Adipocyte (in vitro differentiated cells): ENCODE measurements at places on chromosomes 3 and 15.

- peak; percentile 79 for DNase-seq
Measured at GRCh38 chr3:125051715-125052581, 3.8 kb downstream of the HEG1 start.

- DNase-seq = no peak
Measured at GRCh38 chr15:84616235-84616634, 15.4 kb downstream of the ZSCAN2 start.

DNA sequence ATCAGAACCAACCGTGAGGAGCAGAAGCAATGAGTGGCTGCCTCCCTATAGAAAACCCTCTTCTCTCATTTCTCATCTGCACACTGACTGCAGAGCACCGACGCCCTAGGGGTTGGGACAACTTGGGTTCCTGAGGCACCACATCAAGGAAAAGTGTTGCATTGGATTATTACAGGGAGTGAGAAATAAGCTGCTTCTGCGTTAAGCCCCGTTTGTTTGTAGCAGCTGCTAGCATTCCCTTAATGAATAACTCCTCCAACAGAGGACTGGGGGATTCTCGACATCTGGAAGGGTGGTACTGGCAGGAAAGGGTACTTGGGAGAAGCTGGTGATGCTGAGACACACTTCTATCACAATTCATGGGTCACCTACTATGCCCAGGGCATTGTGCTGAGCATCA, 25.3 kb upstream of the AGBL1 start:
- no peak for DNase-seq

DNA sequence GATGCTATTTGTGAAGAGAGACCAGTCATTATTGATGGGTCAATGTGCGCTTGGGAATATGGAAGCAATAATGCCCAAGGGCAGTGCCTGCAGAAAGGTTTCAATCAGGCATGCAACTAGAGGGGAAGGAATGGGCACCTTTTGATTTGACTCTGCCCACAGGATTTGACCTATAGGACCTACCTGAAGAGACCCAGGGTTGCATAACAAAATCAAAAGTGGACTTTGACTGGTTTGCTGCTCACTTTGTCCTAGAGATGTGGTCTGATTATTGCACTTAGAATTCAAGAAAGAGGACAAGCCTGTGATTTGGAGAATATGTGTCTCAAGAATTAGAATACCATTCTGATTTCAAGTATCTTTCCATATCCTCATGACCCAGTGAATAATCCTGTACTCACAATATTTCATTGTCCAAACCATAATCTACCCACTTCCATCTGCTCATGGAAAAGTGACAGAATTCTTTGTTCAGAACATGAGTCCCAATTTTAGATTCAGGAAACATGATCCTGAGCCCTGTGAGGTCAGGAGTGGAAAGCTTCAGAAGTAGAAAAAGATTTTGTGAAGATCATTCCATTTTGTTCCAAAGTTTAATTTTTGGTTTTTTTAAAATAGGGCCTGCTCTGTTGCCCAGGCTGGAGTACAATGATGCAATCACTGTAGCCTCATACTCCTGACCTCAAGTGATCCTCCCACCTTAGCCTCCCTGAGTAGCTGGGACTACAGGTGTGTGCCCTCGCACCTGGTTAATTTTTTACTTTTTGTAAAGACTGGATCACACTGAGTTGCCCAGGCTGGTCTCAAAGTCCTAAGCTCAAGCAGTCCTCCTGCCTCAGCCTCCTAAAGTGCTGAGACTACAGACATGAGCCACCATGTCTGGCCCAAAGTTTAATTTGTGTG, 151.3 kb upstream of the NR2E3 start:
- no peak for DNase-seq

DNA sequence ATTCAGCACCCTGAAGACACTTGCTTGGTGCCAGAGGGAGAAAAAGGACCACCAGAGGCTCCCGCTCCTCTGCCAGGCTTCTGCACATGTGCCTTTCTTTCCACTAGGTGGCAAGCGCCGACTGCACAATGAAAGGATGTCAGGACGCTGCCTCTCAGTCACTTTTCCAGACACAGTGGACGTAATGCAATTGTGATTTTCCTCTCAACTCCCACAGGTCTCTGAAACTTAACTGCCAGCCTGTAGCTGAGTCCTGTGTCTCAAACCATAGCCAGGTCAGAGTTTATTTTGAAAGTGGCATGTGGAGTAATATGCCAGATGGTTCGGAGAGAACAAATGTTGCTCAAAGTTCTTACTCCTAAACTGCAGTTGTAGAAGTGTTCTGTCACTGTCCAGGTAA, 162.9 kb downstream of the ITPR1 start:
- peak; percentile 91 for DNase-seq

DNA sequence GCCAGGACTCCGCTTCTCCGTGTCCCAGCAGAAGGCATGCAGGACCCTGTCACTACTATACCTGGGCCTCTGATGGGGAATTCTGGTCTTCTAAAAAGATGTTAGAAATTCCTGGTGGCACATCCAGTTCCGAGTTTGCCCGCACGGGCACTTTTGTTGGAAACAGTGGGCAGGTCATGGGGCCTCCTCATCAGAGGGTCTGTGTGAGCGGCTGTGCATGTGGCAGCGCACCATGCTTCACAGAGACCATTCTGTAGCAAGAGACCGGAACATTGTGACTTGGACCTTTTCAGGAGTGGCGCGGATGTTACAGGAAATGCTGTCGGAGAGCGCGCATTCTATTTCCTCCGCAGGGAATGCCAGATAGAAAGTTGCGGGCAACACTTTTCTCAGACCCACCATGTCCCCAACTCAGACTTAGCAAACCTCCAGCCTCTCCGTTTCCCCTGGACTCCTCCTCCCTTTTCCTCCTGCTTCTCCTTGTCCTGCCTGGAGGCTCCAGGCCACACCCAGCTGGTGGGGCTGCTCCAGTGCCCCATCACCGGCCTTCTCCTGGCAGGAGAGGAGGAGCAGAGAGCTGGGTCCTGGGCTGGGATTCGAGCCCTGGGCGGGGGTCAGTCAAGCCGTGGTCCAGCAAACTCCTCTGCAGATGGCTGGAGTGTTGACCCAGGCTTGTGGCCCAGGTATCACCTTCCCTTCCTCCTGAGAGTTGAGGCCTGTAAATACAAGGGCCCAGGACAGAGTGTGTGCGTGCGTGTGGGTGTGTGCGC, 46.6 kb downstream of the KLF13 start:
- no peak for DNase-seq

DNA sequence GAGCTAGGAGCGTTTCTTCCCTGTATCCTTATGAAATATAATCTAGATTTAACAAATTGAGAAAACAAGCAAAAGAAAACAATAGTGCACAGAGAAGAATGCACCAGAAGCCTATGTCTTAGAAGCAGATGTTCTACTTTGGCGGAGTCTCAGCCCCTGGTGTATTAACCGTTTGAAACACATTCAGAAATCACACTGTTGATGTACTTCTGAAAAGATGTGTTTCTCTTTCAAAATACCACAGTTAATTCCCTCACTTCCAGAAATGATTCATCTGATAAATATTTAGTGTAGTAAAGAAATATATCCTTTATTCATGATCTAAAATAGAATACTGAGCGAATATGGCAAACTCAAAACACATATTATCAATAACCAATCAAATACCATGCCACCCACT, 77.7 kb downstream of the CBLB start:
- peak; percentile 64 for DNase-seq

- DNase-seq = no peak
Measured at GRCh38 chr15:63997715-63998442, 48.4 kb downstream of the DAPK2 start.
